ENCODE measurements at places on chromosomes 4 and X.

DNA sequence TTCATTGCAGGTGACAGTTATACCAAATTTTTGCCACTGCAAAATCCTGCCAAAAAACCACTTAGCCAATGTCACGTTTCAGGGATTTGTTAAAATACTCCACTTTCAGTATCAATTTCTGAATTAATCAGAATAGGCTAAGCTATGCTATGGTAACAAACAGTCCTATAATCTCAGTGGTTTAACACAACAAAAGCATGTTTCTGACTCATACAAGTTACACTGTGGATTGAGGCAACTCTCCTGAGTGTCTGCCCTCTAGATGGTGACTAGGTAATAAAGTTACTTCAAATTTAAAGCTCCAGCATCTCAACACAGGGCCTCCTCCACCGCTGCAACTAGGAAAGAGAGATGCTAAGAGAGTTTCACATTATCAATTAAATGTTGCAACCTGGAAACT is 23.0 kb upstream of the RADX start:
- no peak for DNase-seq

- no peak for DNase-seq
Measured at GRCh38 chr4:178553201-178553600, 1111.0 kb upstream of the AGA start.

GRCh38 chr4:94489098-94489497 is 37.4 kb downstream of the PDLIM5 start:
- no peak for DNase-seq

DNA sequence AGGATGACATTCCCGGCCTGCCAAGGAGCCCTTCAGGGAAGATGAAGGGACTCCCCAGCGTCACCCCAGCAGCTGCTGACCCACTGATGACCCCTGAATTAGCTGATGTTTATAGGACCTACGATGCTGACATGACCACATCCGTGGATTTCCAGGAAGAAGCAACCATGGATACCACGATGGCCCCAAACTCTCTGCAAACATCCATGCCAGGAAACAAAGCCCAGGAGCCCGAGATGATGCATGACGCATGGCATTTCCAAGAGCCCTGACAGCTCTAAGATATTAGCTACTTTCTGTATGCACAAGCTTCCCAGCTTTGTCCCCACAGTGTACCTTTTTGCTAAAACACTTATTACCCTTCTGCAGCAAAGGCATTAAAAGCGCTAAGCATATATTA is 14.4 kb downstream of the AMBN start:
- no peak for DNase-seq

DNA sequence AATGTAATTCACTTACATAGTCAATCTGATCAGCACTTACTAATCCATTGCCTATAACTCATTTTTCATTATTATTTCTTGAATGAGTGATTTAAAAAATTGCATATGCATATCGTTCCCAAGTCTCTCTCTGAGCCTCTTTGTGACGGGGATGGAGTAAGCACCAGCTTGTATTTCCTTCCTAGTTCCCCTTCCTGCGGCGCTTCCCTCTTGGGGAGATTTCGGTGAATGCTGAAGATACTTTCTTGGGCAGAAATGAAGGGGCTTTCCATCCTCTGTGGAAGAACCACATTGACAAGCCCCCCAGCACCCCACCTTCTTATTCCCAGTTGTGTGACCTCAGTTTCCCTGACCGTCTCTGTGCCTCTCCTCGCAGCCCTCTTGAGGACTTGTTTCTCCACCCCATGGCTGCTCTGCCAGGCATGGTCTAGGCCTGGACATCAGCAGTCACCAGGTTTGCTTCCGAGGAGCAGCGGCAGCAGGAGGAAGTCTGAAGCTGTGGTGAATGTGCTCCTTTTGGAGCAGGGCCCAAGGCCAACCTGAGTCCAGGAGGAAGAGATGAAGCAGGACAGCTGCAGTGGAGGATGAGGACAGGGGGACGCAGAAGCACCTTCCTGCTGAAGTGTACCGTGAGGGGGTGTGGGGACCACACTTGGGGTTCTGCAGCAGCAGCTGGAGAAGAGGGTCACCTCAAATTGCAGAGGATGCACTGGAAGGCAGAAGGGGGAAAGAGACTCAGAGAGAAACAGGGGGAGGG is 124.9 kb downstream of the IRF2 start:
- DNase-seq = no peak

All from GM04503 (cell line).